ENCODE measurements at places on chromosomes 12 and 14.

DNA sequence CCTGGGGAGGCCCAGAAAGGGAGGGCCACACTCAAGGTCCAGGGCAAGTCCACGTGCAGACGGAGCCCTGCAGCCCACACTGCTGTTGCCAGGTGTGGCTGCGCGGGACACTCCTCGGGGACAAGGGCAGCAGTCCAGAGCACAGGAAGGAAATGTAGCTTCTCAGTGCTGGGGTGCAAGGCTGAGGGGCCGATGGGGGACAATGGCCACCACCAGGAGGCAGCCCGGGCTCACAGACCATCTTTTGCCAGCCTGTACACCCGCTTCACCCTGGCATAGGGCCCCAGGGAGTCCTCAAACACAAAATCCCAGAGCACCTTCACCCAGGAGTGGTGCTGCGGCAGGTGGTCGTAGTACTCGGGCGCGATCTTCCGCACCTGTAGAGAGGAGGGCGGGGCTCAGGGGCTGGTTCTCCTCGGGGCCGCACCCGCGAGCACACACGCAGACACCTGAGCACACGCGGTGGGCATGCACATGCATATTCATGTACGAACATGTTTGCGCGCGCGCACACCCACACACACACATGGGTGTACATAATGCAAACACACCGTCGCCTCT lies 12.8 kb downstream of the DEGS2 start:
- no peak for DNase-seq

- no peak for DNase-seq
Measured at GRCh38 chr12:132481771-132482745, 7.9 kb upstream of the FBRSL1 start.

DNA sequence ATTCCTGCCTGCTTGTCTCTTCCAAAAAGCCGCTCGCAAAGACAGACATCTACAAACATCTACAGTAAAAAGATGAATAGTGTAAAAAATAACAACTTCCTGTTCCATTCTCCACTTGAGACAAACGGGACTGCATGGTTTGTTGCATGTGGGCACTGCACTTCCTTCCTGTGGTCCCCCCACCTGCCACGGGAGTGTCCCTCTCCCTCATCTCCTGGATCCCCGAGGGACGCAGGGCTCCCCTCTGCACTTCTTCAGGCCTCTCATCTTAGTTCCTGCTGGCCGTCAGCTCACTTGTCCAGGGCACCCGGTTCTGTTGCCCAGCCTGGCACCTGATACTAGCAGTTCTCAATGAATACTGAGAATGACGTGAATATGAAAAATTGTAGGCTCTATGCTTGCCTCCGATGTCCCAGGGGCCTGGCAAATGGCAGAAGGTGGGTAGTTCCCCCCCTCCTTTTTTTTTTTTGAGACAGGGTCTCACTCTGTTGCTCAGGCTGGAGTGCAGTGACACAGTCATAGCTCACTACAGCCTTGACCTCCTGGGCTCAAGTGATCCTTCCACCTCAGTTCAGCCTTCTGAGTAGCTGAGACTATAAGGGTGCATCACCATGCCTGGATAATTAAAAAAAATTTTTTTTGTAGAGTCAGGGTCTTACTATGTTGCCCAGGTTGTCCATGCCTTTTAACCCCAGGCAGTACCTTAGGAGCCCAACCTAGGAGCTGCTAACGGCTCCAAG lies 3.5 kb upstream of the KLC1 start:
- no peak for DNase-seq

DNA sequence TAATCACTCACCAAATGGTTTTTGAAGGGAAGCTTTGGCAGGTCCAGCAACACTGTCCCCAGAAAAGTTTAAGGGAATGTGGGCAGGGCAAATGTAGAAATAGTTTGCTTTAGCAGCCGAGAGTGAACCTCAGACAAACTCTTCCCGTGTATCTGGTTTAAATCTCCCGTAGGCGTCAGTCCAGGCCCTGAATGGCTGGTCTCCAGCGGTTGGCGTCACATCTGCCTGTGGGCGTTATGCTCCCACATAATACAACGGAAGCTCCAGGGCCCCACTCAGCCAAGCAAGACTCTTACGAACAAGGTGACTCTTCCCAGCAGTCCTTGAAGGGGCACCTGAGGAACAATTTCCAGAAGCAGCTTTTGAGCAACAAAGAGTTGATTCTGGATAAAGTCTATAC lies 942 bp downstream of the ZC2HC1C start:
- no peak for DNase-seq

- DNase-seq, result no peak
Measured at GRCh38 chr12:65648461-65648860, 175.8 kb upstream of the HMGA2 start.

- no peak for DNase-seq
Measured at GRCh38 chr12:4809013-4809448, 88.8 kb downstream of the GALNT8 start.

DNA sequence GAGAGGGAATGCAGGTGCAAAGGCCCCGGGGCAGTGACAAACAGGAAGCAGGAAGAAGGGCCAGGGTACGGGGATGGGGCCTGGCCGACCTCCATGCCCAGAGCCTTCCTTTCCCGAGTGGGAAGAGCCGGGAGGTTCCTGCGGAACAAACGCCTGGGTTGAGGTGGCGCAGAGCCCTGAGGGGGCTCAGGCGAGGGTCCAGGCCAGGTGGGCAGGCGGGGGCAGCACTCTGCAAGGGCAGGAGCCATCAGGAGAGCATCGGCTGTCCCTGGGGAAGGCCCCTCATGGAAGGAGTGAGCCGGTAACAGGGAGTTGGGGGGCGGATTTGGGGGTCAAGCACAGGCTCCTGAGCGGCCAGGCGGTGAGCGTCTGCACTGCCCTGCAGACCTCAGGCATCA lies 18.1 kb upstream of the FBRSL1 start:
- DNase-seq, result no peak

DNA sequence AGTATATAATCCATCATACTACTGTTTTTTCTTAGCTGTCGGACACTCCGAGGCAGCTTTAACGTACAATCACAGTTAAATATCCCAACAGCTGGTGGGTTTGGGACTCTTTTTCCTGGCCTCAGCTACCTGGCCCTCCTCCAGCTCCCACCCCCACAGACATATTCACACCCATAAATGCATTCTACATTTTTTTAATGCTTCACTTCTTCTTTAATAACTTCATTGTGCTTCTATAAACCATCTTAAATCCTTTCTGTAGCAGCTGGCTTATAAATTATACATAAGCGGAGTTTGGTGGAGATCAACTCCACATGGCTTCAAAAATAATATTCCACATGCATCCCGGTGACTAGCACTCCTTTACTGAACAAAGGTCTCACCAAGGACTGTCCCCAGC lies 33.3 kb downstream of the TDG start:
- DNase-seq, result no peak

DNA sequence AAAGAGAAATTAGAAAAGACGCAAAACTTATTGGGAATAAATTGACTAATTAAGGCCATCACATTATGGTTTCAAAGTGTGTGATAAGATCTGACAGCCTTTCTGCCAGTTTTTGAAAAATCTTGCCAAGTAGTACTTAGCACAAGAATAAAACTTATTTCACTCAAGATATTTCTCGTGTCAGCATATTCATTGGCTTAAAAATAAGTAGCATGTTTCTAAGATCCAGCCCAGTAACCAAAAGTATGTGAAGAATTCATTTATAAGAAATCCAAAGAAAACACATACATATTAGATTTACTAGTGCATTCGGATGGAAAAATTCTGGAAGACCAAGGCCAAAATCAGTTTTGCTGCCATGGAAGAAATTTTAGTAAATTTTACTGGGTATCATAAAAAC lies 1135.0 kb downstream of the GALC start:
- peak; percentile 93 for DNase-seq

DNA sequence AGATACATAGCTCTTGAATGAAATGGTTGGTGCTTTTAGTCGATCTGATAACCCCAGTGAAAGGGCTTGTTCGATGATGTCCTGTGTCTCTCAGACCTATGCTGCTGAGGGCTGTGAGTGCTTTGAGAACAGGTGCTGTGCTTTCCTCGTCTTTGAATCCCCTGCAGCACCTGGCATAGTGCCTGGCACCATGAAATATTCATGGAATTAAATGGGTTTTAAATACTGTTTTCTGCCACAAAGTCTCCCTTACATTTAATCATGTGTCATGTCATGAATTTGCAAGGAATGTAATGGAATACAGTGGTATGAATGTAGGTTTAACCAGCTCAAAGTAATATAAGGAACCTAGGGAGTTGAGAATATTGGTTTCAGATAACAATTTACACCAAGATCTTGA lies 220.5 kb upstream of the PRICKLE1 start:
- DNase-seq, result no peak

GRCh38 chr12:124828264-124829007 lies 35.2 kb downstream of the SCARB1 start:
- DNase-seq, result peak; percentile 84

DNA sequence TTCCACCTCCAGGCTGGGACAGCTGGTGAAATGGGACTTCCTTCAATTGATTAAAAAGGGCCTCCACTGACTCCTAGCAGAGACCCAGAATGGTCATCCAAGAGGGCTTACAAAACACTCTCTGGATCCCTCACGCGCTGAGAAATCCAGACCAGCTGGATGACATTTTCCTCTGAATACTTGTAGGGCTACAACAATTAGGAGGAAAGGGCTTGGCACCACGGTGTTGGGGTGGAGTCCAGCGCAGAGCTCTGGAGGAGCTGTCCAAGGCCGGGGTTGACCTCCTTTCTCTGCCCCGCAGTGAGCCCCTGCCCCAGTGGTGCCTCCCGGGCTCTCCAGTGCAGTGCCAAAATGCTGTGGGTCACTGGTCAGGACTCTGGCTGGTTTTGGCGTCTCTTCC lies 189.0 kb upstream of the CCND2 start:
- DNase-seq, result no peak

- DNase-seq, result peak; percentile 37
Measured at GRCh38 chr12:71426300-71427047, 13.1 kb upstream of the LGR5 start.

GRCh38 chr14:103688906-103689902 lies 26.0 kb downstream of the XRCC3 start:
- peak; percentile 43 for DNase-seq

DNA sequence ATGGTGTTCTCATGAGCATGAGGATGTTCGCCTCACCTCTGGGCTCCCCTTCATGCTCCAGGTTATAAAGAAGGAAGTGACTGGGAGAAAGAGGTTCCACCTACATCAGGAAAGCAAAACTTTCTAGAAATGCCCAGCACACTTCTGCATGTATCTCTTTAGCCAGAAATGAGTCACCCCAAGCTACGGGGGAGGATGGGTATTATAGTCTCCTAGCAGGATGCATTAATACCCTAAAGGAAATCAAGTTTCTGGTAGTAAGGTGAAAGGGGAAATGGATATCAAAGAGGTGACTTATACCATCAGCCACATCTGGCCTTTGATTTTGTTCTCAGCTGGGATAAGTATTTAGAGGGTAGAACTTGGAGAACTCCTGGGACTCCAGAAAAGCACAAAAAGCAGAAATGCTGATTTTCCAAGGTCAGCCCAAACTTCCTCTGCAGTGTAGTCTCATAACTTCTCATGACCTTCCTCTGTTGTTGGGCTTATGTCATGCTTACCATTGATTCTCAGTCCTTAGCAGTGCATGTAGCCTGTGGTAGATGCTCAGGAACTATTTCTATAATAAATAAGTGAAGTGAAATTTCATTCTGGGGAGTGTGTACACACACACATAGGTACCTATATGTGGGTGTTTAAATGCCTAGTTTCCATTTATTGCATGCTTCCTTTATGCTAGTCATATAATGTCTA lies 209.4 kb upstream of the CRY1 start:
- DNase-seq, result no peak

- DNase-seq, result no peak
Measured at GRCh38 chr12:130573766-130574165, 142.3 kb downstream of the RIMBP2 start.

GRCh38 chr12:107091381-107091780 lies 2.0 kb downstream of the CRY1 start:
- DNase-seq, result peak; percentile 91

DNA sequence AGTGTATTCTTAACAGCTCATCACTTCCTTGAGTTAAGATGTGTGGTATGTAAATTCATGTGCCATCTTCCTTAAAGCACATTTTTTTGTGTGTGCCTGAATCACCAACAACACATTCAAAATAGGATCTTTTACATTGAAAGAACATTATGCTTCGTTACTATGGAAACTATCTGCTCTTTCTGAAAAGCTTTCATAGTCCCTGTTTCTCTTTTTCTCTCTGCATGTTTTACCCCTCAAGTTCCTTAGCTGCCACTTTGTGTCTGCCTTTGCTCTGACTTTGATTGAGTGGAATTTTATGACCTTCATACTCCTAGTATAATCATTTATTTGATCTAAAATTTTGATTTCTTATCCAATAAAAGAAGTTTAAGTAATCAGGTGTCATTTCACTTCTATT lies 880.3 kb upstream of the FOXG1 start:
- DNase-seq, result no peak

GRCh38 chr12:1731019-1731687 lies 40.3 kb downstream of the ADIPOR2 start:
- no peak for DNase-seq

GRCh38 chr12:44709166-44709565 lies 166.9 kb downstream of the NELL2 start:
- DNase-seq, result peak; percentile 2

- DNase-seq, result no peak
Measured at GRCh38 chr12:50282721-50283228, 545 bp downstream of the LIMA1 start.

DNA sequence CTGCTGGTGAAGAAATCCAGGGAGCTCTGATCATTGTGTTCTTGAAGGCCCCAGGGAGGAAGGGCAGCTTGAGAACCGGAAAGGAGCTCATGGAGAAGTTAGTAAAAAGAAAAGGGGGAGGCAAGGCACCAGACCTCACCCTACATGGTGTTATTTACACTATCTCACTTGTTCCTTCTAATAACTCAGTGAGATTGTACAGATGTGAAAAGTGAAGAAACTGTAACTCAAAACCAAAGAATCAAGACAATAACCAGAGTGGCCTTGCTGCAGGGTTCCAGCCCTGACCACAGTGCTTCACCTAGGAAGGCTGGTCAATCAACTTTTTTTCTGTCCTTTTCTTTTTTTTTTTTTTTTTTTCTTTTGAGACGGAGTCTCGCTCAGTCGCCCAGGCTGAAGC lies 353.6 kb downstream of the TMTC2 start:
- no peak for DNase-seq

GRCh38 chr12:132355742-132356681 lies 26.6 kb upstream of the GALNT9 start:
- no peak for DNase-seq
